ENCODE measurements at places on chromosomes 13 and 19.

DNA sequence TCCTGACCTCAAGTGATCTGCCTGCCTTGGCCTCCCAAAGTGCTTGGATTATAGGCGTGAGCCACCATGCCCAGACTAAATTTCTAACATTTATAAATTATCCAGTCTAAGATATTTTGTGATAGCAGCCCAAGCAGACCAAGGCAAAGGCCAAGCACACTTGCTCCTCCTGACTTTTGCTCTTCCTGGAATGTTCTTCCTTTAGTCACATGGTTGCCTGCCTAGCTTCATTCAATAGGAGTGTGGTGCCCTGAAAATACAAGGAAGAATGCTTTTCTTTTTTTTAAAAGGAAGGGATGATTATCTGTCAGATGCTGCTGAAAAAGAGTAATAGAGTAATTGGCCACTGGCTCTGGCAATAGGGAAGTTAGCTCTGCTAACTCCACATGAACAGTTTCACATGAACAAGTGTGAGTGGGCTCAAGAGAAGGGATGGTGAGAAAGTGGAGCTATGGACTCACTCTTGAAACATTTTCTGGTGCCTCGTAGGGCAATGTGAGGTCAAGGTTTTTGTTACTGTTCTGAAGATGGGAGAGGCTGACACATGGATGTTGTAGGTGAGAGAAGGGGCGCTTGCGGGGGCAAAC is 47.1 kb downstream of the USPL1 start:
- DNase-seq, result no peak

GRCh38 chr13:45040622-45041021 is 51.3 kb downstream of the GPALPP1 start:
- no peak for DNase-seq

GRCh38 chr19:28934631-28935030 is 278.3 kb downstream of the UQCRFS1 start:
- no peak for DNase-seq

DNA sequence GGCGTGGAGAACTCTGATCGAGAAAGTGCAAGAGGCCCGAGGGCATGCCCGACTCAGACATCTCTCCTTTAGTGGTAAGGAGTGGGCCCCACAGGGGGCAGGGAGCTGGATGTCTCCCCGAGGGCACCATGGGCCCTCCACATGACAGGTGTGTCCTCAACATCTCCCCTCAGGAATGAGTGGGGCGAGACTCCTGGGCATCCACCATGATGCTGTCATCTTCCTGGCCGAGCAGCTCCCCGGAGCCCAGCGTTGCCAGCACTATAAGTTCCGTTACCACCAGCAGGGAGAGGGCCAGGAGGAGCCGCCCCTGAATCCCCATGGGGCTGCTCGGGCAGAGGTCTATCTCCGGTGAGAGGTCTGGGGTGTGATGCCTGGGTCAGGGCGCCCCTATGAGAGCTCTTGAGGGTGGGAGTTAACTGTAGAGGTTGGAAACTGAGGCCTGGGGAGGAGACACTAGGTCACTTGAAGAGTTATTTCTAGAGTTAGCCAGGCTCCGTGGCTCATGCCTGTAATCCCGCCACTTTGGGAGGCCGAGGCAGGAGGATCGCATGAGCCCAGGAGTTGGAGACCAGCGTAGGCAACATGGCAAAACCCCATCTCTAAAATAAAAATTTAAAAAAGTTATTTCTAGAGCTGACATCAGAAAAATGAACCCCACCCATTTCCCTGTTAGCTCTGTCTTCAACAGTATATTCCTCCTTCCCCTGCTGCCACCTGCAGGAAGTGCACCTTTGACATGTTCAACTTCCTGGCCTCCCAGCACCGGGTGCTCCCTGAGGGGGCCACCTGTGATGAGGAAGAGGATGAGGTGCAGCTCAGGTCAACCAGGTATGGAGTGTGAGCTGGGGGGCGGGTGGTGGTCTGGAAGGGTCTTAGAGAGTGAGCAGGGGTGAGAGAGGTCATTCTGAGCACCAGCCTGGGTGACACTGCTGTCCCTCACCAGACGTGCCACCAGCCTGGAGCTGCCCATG is 5.1 kb downstream of the IGFLR1 start:
- no peak for DNase-seq

DNA sequence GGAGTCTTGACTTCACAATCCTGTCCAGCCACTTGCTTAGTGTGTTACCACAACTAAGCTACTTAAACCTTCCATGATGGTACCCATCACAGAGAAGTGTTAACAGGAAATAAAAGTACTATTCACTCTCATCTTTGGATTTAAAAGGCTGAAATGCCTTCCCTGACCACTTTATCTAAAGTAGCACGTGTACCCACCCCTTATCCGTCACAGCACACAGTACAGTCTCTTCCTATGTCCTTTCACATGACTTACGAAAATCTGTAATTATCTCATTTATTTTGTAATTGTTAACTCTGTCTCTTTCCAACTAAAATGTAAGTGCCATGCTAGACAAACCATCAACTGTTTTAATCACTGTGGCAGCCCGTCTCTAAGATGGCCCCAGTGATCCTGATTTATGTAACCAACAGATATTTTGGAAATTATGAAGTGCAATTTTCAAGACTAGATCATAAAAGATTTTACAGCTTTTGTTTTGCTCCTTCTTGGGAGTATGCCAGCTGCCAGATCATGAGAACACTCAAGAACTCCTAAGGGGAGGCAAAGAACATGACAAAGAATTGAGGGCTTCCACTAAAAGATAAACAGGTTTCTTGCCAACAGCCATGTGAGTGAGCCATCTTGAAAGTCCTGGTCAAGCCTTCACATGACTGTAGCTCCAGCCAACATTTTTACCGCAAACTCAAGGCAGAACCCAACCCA is 44.9 kb downstream of the DIAPH3 start:
- DNase-seq, result no peak

- DNase-seq, result no peak
Measured at GRCh38 chr19:440391-441212, 20.2 kb downstream of the SHC2 start.

- DNase-seq, result no peak
Measured at GRCh38 chr19:17679526-17680229, 8.5 kb downstream of the UNC13A start.

GRCh38 chr19:35608251-35608650 is 4.3 kb upstream of the HAUS5 start:
- DNase-seq, result no peak

- no peak for DNase-seq
Measured at GRCh38 chr19:38650911-38651584, 3.6 kb downstream of the ACTN4 start.

DNA sequence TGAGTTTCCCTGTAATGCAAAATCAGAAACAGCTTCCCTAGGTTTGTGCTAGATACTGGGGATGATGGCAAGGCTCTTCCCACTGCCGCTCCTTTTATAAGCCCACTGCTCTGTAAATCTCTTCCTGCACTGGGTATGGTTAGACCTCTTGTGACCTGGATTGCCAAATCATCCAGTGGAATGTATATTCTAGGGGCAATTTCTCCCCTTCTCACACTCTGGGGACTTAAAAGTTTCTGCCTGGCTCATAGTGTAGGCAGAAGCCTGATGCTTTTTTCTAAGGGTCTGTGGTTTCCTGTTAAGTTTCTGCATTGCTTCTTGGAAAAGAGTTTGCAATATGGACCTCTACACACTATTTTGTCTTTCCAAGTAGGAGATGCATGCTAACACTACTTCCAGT is 1582.0 kb upstream of the PCDH20 start:
- DNase-seq, result no peak

DNA sequence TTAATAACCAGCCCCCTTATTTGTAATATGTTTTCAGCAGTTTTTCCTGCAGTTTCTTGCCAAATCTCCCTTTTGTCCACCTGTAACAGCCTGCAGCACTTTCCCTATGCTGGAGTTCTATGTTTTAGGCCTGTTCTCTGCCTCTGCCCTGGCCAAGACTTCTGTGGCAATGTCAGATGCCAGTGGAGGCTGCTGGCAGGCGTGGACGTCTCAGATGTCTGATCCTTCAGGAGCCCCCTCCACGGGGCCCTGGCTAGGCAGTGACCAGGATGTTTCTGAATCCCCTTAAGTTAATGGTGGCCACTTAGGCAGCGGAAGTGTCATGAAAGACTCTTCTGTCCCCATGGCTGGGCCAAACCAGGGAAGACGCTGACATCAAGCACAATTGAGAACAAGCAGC is 40.8 kb downstream of the SIPA1L3 start:
- no peak for DNase-seq

DNA sequence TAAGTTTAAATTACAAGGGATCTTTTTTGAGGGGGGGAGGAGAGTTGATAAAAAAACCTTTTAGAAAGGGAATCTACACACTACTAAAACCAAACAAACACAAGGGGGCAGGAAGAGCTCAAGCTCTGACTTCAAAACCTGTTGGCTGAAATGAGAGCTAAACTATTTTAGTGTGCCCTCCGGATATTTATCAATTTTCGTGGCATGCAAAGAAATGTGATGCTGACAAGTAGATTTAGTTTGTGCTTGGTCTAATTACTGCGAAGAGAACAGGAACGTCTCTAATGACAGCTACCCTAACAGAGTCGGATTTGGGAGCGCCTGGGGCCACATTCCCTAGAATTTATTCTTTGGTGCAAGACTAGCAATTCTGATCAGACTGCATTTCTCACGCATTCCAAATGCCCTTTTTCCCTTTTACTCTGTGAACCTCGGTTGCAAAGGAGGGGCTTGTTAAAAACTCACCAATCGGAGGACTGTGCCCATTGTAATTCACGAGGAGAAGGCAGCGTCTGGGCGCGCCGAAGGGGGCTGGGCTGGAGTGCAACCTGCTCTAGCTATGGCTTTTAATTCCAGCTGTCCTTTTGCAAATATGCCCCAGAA is 802 bp upstream of the FREM2 start:
- no peak for DNase-seq

DNA sequence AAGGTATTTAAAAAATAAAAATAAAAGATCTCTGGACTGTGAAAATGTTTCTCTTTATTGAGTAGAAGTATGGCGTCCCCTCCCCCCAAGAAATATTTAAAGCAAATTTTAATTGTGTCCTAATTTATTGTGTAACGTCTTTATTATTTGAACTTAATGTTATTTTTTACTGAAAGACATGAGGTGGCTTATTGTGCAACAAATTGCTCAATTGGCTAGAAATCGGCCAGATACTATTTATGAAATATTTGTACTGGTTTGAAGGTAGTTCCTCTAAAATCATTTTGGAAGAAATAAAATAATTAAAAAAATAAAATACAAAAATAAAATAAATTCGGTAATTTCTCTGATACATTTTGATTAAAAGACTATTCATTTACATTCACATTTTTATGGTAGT is 162.3 kb downstream of the DACH1 start:
- no peak for DNase-seq

GRCh38 chr19:56813531-56813930 is 27.0 kb downstream of the PEG3 start:
- DNase-seq, result no peak

- no peak for DNase-seq
Measured at GRCh38 chr13:33127009-33127551, 110.9 kb downstream of the KL start.

DNA sequence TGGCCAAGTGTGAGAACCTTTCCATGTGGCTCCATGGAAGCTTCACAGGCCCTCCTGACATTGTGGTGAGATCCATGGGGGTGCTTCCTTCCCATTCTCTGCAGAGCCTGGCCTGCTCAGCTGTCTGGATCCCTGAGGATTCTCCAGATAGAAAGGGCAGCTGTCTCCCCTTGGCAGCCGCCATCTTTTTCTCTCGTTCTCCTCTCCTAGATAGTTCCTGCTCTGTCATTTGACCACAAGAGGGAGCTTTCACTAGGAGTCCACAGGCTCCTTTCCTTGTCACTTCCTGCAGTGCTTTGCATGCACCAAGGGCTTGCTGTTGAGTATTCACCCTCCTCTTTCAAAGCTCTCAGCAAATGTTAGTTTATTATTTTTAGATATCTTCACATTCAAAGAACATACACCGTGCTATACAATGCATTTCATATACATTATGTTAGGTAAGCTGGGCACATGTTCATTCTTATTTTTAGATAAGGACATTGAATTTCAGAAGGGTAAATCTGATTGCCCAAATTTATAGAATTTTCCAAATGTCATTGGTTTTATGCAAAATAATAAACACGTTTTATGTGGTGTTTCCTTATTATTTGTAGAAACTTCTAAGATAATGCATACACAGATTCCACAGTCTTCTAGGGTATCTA is 133.2 kb downstream of the FRY start:
- no peak for DNase-seq

Data from stimulated activated CD4-positive, alpha-beta T cell treated with anti-CD3 and anti-CD28 coated beads, Interleukin-1b, Interleukin-23, amount 100 ng/mL, for 1 hour (primary cell).